ENCODE measurements at places on chromosomes 3 and 15.

DNA sequence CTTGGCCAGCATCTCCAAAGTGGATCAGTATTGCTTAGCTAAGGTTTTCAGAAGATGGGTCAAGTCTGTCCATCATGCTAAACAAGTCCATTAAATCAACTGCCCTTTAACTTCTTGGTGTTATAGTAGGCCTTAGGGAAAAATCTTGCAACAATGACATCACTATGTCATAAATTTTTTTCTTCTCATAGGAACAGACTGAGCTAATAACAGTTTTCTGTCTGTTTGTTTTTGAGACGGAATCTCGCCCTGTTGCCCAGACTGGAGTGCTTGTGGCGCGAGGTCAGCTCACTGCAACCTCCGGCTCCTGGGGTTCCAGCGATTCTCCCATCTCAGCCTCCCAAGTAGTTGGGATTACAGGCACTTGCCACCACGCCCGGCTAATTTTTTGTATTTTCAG is 94.2 kb downstream of the EFL1 start:
- DNase-seq: no peak

DNA sequence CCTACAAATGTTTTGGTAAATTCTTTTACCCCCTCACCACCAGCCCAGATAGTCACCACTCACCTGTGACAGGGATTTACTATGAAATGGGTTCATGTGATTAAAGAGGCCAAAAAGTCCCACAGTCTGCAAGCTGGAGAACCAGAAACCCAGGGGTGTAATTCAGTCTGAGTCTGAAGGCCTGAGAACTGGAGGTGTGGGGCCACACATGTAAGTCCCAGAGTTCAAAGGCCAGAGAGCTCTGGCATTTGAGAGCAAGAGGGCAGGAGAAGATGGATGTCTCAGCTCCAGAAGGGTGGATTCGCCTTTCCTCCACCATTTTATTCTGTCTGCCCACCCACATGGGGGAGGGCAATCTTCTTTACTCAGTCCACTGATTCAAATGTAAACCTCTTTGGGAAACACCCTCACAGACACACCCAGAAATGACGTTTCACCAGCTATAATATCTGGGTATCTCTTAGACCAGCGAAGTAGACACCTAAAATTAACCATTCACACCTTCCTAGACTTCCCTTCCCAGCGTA is 11.9 kb downstream of the RTP3 start:
- no peak for DNase-seq

DNA sequence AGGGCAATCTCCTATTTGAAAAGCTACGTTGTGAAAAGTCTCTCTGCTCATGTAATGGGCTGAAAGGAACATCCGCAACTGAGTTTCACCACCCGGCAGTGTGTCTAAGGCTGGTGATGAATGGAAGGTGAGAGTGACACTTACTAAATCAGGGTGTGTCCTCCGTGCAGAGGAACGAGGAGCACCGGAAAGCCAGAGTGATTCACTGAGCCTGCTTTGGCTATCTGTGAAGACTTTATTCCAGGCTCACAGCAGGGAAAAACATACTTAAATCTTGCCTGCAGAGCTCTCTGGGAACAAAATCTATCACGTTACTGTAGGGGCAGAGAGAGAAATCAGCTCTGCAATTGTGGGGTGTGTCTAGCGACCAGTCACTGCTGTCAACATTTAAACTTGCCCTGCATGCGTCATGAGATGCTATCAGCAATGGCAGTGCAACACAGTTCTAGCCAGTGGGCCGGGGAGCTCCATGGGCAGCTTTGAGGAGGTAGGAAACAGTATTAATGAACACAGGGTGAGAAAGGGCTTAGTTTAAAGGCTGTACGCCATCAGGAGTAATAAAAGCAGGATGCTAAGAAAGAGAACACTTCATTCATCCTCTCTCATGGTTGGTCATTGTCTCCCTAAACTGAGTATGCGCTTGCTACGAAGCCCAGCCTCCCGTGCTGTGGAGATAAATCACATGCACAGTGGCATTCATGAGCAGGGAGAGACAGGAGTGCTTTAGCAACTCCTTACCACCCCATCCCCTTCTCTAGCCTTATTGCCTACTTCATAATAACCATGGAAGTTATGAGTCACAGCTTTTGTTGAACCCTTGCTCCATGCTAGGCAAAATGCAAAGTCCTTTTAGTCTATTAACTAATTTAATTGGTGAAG is 542.7 kb upstream of the ADAMTS9 start:
- no peak for DNase-seq

GRCh38 chr15:62636823-62637573 is 405.5 kb upstream of the TPM1 start:
- no peak for DNase-seq

DNA sequence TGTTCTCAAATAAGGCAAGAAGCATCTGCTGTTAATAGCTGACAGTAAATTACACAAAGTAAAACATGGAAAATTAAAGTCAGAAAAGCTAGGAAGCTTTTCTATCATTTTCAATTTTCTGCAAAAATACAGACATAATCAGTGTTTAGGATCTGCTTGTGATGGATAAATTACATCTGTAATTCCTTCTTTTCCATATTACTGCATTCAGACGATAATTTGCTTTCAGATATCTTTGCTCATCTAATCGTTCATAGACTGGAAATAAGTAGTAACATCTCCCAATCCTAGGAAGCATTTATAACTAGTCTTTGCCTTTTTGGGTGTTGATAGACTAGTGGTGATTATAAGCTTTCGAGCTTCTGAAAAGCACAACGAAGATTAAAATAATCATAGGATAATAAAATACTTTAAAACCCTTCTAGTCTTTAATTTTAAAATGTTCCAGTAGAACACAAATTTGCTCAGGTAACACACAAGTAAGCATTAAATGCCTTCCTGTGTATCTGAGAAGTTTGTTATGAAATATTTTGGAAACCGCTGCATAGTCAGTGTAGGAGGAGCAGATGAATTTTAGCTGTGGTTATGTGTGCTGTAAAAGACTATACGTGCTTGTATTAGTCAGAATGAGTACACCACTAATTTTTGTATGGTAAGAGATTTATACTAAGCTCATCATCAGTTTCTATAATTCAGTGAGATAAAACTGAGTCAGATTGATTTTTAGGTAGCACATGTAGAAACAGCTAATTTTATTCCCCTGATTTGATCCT is 41.0 kb downstream of the MBNL1 start:
- DNase-seq: no peak

DNA sequence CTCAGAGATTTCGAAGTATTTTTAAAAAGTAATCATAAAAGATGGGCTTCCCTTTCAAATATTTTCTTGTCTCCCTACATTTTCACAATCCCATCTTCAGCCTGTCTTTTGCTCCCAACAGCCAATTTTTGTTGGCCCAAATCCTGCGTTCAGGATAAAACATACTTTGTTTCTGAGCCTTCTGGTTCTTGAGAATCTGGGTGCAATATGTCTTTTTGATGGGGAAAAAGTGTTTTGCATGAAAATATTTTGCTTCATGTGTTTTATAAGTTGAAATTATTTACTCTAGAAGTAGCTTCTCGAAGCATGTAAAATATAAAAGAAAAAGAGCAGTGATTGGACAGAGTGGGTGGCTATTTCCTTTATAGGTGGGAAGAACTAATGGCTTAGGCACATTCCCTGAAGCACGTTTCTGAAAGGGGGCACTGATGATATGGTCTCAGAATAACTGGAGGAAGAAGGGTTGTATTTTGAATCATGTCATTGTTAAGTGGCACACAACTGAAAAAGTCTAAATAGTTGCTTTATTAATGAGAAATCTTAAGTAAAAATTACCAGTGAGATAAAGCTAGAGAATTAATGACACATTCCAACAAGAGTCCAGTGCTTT is 3.9 kb downstream of the UNC13C start:
- no peak for DNase-seq

- no peak for DNase-seq
Observed at GRCh38 chr3:38522002-38522401, 25.9 kb downstream of the EXOG start.

- no peak for DNase-seq
Observed at GRCh38 chr15:89429023-89429422, 67.4 kb downstream of the RHCG start.

DNA sequence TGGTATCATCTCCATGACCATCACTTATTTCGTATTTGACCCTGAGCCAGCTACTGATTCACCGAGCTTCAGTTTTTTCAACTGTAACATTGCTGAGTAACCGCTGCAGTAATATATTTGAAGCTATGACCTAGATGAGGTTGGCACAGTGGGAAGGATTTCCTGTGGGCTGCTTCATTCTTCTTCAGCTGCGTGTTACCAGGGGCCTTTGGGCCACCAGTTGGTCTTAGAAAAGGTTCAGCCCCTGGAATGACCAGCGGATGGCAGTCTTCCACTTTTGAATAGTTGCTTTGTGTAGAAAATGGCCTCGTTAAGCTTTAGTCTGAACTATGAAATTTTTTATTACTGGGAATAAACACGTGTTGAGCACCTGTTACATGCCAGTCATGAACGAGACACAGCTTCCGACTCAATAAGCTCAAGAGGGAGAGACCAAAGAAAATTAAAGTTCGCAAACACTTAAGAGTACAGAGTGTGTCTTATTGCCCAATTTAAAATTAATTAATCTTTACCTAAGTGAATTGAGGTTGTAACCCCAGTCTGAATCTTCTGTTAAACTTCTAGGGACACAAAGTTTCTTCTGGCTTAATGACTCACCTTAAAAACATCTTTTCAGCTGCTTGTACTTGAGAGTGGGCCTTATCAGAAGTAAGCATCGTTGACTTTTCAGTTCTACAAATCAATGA is 57.6 kb upstream of the NR2E3 start:
- no peak for DNase-seq

- DNase-seq: no peak
Observed at GRCh38 chr3:195458316-195458717, 15.5 kb upstream of the ACAP2 start.

- DNase-seq: no peak
Observed at GRCh38 chr3:125679258-125679657, 84.0 kb upstream of the OSBPL11 start.

DNA sequence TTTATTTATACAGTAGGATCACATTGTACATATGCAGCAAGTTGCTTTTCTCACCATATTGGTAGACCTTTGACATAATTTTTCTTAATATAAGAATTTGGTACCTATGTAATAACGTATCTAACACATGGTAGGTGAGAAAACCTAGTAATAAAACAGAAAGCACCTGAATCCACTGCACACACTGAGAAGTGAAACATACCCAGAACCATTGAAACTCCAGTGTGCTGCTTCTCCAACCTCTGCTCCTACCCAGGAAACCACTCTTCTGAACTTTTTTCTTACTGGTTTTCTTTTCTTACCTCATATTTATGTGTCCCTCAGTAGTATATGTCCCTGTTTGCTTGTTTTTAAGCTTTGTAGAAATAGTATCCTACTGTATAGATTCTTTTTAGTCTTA is 293.0 kb downstream of the UBE2E2 start:
- no peak for DNase-seq

- DNase-seq: no peak
Observed at GRCh38 chr3:21017115-21017852, 733.7 kb downstream of the ZNF385D start.

GRCh38 chr3:5321666-5322340 is 134.3 kb downstream of the EDEM1 start:
- DNase-seq: no peak

- DNase-seq: no peak
Observed at GRCh38 chr3:114893361-114893760, 253.7 kb downstream of the ZBTB20 start.

DNA sequence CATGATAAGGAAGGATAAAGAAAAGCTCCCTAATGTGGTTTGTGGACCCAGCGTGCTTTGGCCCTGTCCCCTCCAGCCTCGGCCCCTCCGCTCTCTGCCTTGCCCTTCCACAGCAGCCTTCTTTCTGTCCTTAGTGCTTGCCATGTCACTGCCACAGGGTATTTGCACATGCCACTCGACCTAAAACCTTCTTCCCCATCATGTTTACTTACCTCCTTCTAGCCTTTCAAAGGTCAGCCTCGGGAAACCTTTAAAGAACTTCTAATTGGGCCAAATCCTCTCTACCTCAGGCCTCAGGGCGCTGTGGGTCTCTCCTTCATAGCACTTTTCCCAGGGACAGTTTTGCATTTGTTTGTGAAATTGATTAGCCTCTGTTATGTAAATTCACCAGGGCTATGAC is 73.0 kb downstream of the SCN11A start:
- DNase-seq: no peak

DNA sequence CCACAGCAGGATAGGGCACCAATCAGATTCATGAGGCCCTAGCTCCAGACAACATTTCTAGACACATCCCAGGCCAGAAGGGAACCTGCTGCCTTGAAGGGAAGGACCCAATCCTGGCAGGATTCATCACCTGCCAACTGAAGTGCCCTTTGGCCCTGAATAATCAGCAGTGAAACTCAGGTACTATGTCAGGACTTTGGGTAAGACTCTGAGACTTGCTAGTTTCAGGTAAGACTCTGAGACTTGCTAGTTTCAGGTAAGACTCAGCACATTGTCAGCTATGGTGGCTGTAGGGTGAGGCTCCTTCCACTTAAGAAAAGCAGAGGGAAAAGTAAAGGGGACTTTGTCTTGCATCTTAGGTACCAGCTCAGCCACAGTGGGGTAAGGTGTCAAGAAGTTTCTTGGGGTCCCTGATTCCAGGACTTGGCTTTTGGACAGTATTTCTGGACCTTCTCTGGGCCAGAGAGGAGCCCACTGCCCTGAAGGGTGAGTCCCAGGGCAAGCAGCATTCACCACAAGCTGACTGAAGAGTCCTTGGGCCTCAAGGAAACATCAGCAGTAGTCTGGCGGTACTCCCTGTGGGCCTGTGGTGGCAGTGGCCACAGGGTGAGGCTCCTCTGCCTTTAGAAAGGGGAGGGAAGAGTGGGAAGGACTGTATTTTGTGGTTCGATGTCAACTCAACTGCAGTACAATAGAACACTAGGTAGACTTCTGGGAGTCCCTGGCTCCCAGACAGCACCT is 13.7 kb upstream of the COL8A1 start:
- no peak for DNase-seq

DNA sequence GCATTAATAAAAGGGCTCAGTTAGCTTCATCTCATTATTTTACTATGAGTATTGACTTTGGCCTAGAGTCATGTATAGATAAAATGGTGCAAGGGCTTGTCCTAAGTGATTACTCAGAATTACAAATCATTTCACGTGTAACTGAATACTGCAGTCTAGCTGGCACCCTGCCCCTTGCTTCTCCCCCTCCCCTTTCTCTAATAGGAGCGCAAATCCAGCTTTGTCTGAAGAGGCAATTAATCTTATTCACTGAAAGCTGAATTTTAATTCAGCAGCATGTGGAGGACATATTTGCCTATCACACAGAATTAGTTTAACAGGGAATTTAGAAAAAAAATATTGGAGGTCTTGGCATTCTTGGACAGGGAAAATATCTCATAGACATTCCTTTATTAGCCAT is 412.1 kb upstream of the DPH6 start:
- DNase-seq: no peak

- DNase-seq: peak; percentile 55
Observed at GRCh38 chr3:127019449-127019848, 36.5 kb downstream of the PLXNA1 start.

- DNase-seq: no peak
Observed at GRCh38 chr3:68667346-68667745, 265.0 kb downstream of the TAFA4 start.

DNA sequence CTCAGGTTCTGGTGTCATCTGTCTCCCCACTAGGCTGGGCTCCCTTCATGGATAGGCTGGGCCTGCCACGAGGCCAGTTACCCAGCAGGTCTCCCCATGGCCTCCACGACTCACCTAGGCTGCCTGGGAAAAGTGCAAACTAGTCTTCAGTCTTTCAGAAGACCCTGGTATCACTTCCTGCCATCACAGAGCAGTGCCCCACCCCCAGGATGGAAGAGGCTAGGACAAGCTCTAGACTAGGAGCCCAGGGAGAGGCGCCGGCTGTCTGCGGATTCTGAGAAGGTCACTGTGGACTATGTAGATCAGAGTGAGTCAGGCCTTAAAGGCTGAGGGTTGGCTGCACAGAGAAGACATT is 63.7 kb downstream of the CORO2B start:
- no peak for DNase-seq

- DNase-seq: no peak
Observed at GRCh38 chr15:89412905-89413411, 78.3 kb upstream of the POLG start.

All from breast epithelium (tissue), 4 donors.